Naive thymus-derived CD4-positive, alpha-beta T cell (primary cell): ENCODE measurements at places on chromosomes 13 and 19.

GRCh38 chr19:3534375-3535234 is 4.4 kb upstream of the TEKTIP1 start:
- no peak for DNase-seq

DNA sequence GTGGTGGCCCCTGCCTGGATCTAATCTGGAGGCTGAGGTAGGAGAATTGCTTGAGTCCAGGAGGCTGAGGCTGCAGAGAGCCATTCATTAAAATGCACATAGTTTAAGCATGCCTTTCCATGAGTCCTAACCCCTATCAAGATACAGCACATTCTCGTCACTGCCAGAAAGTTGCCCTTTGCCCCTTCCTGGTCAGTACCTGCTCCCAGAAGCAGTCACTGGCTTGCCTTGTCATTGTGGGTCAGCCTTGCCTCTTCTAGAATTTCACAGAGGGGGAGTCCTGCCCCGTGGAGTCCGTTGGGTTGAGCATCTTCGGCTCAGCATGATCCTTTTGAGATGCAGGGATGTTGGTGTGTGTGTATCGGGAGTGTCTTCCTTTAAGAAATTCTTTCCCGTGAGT is 10.8 kb downstream of the BICRA start:
- no peak for DNase-seq

- DNase-seq, result no peak
These were observed 27.2 kb upstream of the POU4F1 start for GRCh38 chr13:78630511-78630910.

DNA sequence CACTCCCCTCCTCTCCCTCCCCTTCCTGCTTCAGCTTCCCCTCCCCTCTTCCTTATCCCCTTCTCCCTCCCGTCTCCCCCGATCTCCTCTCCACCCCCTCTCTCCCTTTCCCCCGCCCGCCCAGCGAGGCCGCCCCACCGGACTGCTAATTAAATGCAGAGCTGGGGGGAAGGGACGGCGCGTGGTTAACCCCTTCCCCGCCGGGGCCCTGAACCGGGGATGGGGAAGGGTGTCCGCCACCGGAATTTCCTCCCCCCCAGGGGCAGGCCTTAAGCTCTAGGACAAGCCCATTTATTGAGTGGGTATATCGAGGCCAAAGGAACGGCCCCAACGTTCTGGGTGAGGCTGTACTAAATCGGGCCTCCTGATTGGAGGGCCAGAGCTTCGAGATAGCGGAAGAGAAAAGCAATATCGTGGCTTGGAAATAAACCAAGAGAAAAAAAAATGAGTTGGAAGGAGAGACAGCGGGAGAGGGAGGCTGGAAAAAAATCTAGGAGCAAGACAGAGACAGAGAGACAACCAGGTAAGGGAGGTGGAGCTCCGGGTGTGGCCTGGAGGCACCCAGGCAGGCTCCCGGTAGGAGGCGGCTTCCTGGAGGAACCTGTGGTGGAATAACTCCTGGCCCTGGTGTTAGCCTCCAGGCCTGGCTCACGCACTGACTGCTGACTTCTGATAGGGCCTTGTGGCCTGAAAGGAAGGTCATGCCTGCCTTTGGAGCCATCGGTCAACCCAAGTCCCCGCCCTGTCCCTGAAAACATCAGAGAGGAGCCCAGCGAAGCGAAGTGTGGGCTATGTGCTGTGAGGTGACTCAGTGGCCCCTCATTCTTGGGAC is 11.6 kb upstream of the JUND start:
- DNase-seq, result no peak

- no peak for DNase-seq
These were observed 4.8 kb downstream of the CEBPA start for GRCh38 chr19:33297401-33298145.
